Stimulated activated CD4-positive, alpha-beta T cell treated with anti-CD3 and anti-CD28 coated beads, Interleukin-1b, Interleukin-23, amount 100 ng/mL, for 24 hours (primary cell): ENCODE measurements at places on chromosomes 5 and 9.

DNA sequence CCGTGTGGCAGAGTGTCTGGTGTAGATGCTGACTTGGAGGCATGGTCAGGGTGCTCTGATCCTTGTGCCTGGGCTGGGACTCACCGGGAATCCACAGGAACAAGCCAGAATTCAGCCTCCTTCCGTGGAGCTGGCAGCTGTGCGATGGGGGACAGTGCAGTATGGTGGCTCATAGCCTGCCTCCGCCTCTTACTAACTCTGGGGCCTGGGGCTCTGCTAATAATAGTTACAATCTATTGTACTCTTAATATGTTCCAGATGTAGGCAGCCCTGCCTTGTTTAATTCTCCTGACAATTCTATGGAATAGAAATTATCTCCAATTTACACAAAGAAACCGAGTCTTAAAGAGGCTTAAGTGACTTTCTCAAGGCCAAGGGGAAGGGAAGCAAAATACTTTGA is 77.6 kb downstream of the PCDH1 start:
- DNase-seq: no peak

DNA sequence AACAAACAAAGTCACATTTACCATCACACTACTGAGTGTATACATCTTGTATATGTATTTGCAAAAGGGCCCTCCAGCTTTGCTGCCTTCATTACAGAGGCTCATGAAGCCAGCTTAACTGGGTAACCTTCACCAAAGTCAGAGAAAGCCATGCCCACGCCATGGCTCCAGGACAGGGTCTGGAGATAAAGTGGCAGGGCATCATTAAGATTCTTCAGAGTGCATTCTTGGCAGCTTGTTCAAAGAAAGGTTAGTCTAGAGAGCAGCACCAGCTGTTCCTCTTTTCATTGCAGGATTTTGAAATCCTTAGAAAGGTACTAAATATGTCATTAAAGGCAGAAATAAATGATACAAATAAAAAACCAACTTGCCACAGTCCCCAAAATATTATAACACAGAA is 333.2 kb downstream of the NDUFS4 start:
- DNase-seq: no peak

DNA sequence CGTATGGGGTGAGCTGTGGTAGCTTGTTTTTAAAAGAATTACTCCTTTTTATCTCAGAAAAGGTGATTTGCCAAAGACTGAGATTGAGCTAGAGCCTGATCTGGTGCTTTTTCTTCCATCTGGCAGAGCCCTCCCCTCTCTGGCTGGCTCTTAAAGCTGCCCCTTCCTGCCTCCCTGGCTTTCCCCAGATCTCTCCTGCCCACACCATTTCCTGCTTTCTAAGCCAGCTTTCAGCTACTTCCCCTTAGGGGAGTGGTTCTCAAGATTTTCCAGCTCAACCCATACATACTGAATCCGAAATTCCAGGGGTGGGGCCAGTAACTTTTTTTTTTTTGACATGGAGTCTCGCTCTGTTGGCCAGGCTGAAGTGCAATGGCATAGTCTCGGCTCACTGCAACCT is 4.8 kb upstream of the ACOT12 start:
- no peak for DNase-seq

DNA sequence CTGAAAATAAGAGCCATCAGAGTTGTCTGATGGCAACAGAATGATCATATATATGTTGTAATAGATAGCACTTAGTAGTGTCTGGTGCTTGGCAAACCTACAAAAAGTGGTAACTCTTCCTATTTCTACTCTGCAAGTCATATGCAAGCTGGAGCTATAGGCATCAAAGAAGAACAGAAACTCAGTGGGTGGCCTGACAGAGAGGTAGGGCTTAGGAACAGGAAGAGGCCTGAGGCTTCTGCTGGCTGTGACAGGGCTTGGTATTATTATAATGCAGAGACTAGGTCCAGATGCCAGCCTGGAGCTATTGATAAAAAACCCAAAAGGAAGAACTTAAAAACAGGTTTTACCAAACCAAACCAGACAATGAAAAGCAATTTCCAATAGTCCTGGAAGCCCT is 4.4 kb upstream of the DIAPH1 start:
- no peak for DNase-seq

- DNase-seq: no peak
These were observed 53.5 kb downstream of the PPP2R2B start for GRCh38 chr5:146825033-146825432.

- DNase-seq: no peak
These were observed 15.9 kb upstream of the MOB3B start for GRCh38 chr9:27545471-27545870.

- no peak for DNase-seq
These were observed 31.8 kb downstream of the ERMP1 start for GRCh38 chr9:5800969-5801738.

DNA sequence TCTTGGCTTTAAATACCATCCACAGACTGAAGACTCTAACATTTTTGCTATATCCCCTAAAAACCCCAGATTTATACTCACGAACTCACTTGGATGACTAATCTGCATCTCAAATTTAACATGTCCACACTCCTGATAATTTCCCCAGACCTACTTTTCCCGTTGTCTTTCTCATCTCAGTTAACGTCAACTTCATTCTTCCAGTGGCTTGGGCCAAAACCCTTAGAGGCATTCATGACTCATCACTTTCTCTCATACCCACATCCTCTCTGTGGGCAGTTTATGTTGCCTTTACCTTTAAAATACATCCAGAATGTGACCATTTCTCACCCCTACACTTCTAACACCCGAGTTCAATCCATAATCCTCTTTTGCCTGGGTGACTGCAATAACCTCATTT is 96.7 kb downstream of the EDIL3 start:
- no peak for DNase-seq

DNA sequence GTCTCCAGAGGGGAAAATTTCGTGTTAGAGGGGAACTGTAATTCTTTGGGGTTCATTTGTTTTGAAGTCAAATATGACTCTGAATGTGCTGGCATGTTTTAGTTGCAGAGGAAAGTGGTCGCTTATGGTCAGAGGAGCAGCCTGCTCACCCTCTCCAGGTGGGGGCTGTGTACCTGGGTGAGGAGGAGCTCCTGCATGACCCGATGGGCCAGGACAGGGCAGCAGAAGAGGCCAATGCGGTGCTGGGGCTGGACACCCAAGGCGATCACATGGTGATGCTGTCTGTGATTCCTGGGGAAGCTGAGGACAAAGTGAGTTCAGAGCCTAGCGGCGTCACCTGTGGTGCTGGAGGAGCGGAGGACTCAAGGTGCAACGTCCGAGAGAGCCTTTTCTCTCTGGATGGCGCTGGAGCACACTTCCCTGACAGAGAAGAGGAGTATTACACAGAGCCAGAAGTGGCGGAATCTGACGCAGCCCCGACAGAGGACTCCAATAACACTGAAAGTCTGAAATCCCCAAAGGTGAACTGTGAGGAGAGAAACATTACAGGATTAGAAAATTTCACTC is 13.5 kb downstream of the TXNDC15 start:
- DNase-seq: no peak

DNA sequence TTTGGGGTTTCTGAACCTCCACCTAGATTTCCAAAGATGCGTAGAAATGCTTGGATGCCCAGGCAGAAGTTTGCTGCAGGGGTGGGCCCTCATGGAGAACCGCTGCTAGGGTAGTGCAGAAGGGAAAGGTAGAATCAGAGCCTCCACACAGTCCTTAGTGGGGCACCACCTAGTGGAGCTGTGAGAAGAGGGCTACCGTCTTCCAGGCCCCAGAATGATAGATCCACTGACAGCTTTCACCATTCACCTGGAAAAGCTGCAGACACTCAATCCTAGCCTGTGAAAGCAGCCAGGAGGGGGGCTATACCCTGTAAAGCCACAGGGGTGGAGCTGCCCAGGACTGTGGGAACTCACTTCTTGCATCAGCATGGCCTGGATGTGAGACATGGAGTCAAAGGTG is 13.3 kb upstream of the HSDL2 start:
- DNase-seq: no peak

DNA sequence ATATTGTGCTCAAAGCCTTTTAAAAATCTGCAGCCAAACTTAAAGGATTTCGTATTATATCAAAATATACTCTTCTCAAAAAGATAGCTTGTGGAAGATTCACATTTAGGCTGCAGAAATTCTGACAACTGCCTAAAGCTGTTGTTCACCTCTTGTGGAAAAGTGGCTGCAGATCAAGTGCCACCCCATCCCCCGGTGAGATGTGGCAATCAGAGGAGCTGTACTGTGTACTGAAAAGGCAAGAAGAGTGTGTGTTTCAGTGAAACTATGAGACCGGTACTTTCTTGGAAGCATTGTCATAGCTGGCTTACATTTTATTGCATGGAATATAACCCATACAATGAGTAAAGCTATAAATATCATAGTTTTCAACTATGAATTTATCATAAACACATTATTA is 64.3 kb downstream of the CDH18 start:
- no peak for DNase-seq

GRCh38 chr9:23413541-23413940 is 412.5 kb downstream of the ELAVL2 start:
- no peak for DNase-seq

- no peak for DNase-seq
These were observed 99.6 kb downstream of the LIFR start for GRCh38 chr5:38456657-38457399.

GRCh38 chr5:92907938-92908606 is 672.9 kb downstream of the NR2F1-AS1 start:
- DNase-seq: no peak

- no peak for DNase-seq
These were observed 365.1 kb upstream of the PRR16 start for GRCh38 chr5:120098902-120099535.

- no peak for DNase-seq
These were observed 64.2 kb downstream of the GAPVD1 start for GRCh38 chr9:125325826-125326225.
